ENCODE measurements at places on chromosomes 3 and 15. TPM values are rescaled to one million over a fixed set of nuclear protein-coding genes. Genes with fewer than 3 reads are reported as not detected.

CCDC39 gene
- total RNA-seq: 0.23 TPM

NECTIN3 gene
- 26.2 TPM for total RNA-seq

ALDH1L1 gene
- 4.9 TPM for total RNA-seq

MTFMT gene
- 17.2 TPM for total RNA-seq

STAB1 gene
- 1.4 TPM for total RNA-seq

RAB5A gene
- total RNA-seq: 74.8 TPM

TRIP4 gene
- total RNA-seq: 7.7 TPM

MRAS gene
- 30.6 TPM for total RNA-seq

PPM1M gene
- 16.3 TPM for total RNA-seq

LTF gene
- total RNA-seq: not detected

LINGO1 gene
- 0.09 TPM for total RNA-seq

AMT gene
- 1.4 TPM for total RNA-seq

NR2F2 gene
- total RNA-seq: 39.2 TPM

SEMA3G gene
- not detected for total RNA-seq

PRR20G gene
- not detected for total RNA-seq

OXSM gene
- total RNA-seq: 6.8 TPM

CCR1 gene
- not detected for total RNA-seq

PLSCR2 gene
- total RNA-seq: not detected

SPTBN5 gene
- total RNA-seq: under 0.01 TPM

CPNE9 gene
- not detected for total RNA-seq

LMAN1L gene
- total RNA-seq: not detected

SCN11A gene
- total RNA-seq: 0.12 TPM

PRSS50 gene
- total RNA-seq: not detected

XIRP1 gene
- total RNA-seq: not detected

LCMT2 gene
- 3.1 TPM for total RNA-seq

BNC1 gene
- total RNA-seq: 10.2 TPM

TTLL13 gene
- total RNA-seq: 0.23 TPM

FAIM gene
- 3.1 TPM for total RNA-seq
